Psoas muscle (tissue), 8 donors: ENCODE measurements at places on chromosomes 5 and 9. TPM values are rescaled to one million over a fixed set of nuclear protein-coding genes. Genes with fewer than 3 reads are reported as not detected.

The MARCHF11 gene
- not detected for polyA plus RNA-seq

The CDH10 gene
- not detected for polyA plus RNA-seq

The PCDHA13 gene
- not detected for polyA plus RNA-seq

The GHR gene
- polyA plus RNA-seq: 12.4 TPM

The TESK1 gene
- 59.4 TPM for polyA plus RNA-seq

The PRSS3 gene
- polyA plus RNA-seq: not detected

The RASEF gene
- 0.04 TPM for polyA plus RNA-seq

The TMC1 gene
- polyA plus RNA-seq: 0.05 TPM

The SPINK13 gene
- polyA plus RNA-seq: not detected

The TBC1D9B gene
- 47.7 TPM for polyA plus RNA-seq
